Hematopoietic multipotent progenitor cell (in vitro differentiated cells): ENCODE measurements at places on chromosomes 12 and 14. TPM values are rescaled to one million over a fixed set of nuclear protein-coding genes. Genes with fewer than 3 reads are reported as not detected.

- DNase-seq, result no peak
Measured at GRCh38 chr12:108888031-108888430, 8.1 kb downstream of the DAO start.

GRCh38 chr12:66199831-66200509 lies 11.0 kb downstream of the IRAK3 start:
- no peak for DNase-seq

SSPN gene
- total RNA-seq, result 5.9 TPM

- no peak for DNase-seq
Measured at GRCh38 chr12:109716512-109717389, 3.1 kb downstream of the FAM222A start.

- no peak for DNase-seq
Measured at GRCh38 chr12:110338754-110339153, 57.7 kb downstream of the ATP2A2 start.

GRCh38 chr12:82055391-82055790 lies 296.2 kb upstream of the PPFIA2 start:
- no peak for DNase-seq

ASCL1 gene
- total RNA-seq, result not detected

DNA sequence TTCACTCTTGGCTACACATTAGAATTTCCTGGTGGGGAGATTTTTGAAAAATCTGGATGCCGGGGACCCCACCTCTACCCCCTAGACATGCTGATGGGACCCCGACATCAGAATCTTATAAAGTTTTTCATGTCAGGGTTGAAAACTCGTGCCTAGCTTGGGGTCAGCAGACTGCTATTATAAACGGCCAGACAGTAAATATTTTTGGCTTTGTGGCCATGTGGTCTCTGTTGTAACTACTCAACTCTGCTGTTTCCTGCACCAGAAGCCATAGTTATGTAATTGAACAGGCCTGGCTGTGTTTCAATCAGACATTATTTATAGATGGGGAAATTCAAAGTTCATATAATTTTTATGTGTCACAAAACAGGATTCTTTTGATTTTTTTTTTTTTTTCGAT lies 41.6 kb downstream of the ACACB start:
- no peak for DNase-seq

GRCh38 chr12:77974645-77975044 lies 144.0 kb downstream of the NAV3 start:
- DNase-seq, result no peak

ERP27 gene
- 1.3 TPM for total RNA-seq

DNA sequence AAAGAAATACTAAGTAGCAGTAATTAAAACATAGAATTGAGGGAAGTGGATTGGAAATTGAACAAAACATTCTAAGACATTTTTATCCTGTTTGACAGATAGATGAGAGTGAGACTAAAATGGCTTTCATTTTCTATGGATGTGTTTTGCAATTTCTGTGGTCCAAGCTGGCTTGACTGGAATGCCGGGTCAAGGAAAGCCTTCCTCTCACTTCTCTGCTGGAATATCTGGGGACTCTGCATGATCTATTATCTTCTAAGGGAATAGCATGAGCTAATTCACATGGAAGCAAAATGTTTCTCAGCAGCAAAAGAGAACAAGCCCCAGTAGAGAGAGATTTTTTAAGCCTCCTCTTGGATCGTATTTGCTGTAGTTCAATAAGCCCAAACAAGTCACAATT lies 407.9 kb upstream of the ATXN7L3B start:
- DNase-seq, result no peak

DNA sequence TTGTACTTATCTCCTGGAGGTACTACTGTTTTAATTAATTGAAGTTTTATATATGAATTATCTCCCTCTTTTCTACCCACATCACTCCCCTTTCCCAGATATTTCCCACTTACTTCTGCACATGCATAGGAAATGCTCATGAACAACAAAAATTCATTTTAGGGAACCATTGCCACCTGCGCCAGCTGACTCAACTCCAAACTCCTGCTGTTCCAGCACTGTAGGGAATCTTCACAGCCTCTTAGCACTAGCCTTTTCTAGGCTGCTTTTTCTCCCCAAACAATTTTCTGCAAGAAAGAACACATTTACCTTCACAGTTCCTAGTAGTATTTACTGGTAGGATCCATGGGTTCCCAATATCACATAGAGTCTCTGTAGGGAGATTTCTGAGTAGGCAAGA lies 268.4 kb downstream of the LRFN5 start:
- no peak for DNase-seq

PROX2 gene
- total RNA-seq, result 0.27 TPM

DNA sequence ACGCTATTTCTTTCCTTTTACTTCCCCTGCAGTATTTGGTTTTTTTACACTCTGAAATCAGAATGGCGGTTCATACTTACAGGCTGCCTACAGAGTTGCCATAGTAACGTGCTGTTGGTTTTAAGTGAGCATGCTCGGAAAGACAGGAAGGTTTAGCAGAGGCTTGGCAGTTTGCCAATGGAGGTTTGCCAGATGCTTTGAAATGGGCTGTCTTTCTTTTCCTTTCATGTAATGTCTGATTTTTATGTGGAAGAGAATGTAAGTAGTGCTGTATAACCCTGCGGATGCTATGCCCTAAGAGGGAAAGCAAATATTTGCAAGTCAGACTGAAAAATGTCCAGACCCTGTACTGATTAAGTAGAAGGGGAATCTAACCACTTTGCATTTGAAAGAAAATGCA lies 32.8 kb downstream of the ARID4A start:
- peak; percentile 86 for DNase-seq

- no peak for DNase-seq
Measured at GRCh38 chr12:102956738-102957327, 641 bp upstream of the ASCL1 start.

KLRC3 gene
- total RNA-seq, result not detected

DNA sequence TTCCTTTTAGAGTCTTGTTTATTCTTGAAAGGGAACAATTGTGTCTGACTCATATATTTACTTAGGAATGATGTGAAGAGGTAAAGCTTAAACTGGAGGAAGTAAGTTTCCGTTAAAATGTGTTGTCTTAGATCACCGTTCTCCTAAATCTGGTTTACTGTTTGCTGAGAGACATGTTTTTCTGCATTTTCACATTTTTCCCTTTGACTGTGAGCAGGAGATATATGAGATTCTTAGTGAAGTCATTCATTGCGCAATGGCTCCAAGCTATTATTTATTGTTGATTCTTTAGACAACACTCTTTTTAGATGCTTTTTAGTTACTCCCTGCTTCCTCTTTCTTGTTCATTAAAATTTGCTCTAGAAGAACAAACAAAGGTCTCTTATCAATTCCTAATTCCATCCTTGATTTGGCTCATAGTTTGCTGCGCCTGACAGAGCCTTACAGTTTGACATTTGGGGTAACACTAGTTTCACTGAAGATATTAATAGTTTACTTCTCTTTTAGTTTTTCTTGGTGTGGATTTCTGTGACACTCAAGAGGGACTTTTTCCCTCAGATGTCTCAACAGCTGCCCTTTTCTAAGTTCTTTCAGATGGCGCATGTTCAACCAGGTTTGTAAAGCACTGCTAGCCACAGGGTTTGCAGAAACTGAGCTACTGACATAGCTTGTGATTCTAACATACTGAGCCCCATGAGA lies 11.4 kb downstream of the CLECL1 start:
- peak; percentile 32 for DNase-seq

DNA sequence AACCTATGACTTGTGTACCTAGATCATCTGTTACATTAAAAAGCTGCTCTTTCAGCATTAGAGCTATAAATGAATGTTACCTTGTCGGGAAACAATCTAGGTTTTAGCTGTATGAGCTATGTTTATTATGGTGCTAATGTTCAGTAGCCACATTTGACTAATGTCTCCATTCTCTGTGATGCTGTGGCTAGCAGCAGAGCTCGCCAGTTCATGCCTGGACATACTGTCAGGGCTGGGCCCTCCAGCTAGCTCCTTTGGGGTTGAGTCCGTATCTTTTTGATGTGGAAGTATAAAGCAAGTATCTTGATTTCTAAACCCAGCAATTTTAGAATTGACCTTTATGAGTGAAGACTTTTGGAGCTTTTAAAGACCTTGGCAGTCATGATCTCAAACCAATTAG lies 36.1 kb downstream of the USP44 start:
- DNase-seq, result no peak

DNA sequence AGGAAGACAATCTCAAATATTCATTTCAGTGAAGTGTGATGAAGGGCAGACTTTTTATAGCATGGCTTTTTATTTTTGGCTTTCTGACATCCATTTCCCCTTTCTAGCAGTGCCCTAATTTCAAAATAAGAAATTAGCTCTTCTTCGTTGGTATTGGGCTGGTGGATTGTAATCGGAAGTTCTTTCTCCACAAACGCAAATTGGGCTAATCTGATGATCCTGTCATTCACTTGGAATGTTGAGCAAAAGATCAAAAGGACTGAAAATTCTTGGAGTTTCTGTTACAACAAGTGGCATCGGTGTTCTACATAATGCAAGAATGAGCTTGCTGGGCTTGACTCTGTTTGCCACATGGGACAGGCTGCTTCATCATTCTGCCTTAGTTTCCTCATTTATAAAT lies 1182.8 kb downstream of the FLRT2 start:
- no peak for DNase-seq

GRCh38 chr14:100486025-100486828 lies 101.0 kb downstream of the BEGAIN start:
- DNase-seq, result peak; percentile 76

GRCh38 chr14:23306412-23307145 lies at the start of gene BCL2L2:
TSS of gene BCL2L2 (plus strand) at chr14:23306833. CDS start at chr14:23307768, 935 bp downstream.
- DNase-seq, result no peak

OVCH1 gene
- total RNA-seq, result not detected

GLTP gene
- 19.7 TPM for total RNA-seq

- DNase-seq, result no peak
Measured at GRCh38 chr12:44873898-44874297, 2.2 kb downstream of the NELL2 start.

DNA sequence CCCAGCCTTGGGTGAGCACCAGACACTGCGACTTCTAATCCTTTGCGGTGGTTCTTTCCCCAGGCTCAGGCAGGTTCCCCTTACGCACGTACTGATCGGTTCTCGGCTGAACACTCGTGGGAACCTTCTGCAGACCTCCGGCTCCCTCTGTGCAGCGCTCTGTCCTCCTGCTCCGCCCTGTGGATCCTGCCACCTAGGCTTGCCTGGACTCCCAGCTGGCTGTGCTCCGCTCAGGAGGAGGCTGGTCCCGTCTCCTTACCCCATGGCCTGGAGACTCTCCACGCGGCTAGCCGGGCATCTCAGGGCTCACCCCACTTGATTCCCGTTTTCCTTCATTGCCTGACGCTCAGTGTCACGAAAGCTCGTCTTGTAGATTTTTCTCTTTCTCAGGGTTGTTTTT lies 34.7 kb downstream of the TNFAIP2 start:
- DNase-seq, result no peak

- no peak for DNase-seq
Measured at GRCh38 chr12:85089792-85090191, 53.6 kb downstream of the LRRIQ1 start.

INHBE gene
- total RNA-seq, result not detected

DNA sequence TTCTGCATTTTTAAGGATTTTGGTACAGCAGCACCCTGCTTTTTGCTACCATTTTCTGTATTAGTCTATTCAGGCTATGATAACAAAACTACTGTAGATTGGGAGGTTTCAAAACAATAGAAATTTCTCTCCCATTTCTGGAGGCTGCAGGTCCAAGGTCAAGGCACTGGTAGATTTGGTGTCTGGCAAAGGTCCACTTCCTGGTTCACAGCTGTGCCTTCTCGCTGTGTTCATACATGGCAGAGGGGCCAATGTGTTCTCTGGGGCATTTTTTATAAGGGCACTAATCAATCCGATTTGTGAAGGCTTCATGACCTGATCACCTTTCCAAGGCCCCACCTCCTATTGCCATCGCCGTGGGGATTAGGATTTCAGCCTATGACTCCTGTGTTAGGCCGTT lies 268.1 kb upstream of the RTL1 start:
- DNase-seq, result no peak

- no peak for DNase-seq
Measured at GRCh38 chr14:23086565-23086964, 8.4 kb downstream of the ACIN1 start.

- no peak for DNase-seq
Measured at GRCh38 chr14:50924843-50925242, 19.4 kb downstream of the PYGL start.

IRAK3 gene
- 28.3 TPM for total RNA-seq

GRCh38 chr14:35161231-35161630 lies 38.9 kb downstream of the PRORP start:
- no peak for DNase-seq

- no peak for DNase-seq
Measured at GRCh38 chr12:66920205-66920604, 241.3 kb upstream of the GRIP1 start.

DNA sequence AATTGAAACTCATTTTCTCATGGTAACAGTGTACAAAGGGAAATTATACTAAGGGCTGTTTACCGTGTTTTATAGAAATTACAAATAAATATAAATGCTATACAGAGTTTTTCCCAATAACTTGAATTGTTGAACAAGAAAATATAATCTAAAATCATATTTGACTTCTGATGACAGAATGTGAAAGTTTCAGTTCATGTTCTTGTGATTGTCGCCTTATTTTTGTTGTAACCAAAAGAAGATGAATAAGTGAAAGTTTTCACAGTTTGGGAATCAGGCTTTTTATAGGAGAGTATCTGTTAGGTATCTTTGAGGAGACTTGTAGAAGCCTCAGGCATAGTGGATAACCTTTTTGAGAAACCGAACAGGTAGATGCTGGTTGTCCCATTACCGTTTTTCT lies 28.1 kb downstream of the ANO6 start:
- DNase-seq, result no peak

DNA sequence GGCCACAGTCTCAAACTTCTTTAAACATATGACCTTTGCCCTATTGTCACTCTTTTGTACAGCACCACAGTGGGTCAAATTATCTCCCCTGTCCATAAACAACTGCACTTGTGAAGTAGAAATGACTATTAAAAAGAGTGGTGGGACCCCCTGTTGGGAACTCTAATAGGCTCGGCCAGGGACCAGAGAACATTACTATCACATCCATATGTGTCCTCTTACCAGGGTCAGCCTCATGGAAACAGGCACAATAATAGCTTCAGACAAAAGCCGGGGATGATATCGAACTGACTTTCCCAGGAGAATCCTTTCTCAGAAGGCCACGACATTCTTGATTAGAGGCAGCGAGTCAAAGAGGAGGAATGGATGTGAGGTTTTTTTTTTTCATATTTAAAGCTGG lies 96.6 kb downstream of the NKX2-1 start:
- DNase-seq, result no peak

- DNase-seq, result no peak
Measured at GRCh38 chr12:88579601-88580050, 645 bp downstream of the KITLG start.

DHRS2 gene
- under 0.01 TPM for total RNA-seq

DNA sequence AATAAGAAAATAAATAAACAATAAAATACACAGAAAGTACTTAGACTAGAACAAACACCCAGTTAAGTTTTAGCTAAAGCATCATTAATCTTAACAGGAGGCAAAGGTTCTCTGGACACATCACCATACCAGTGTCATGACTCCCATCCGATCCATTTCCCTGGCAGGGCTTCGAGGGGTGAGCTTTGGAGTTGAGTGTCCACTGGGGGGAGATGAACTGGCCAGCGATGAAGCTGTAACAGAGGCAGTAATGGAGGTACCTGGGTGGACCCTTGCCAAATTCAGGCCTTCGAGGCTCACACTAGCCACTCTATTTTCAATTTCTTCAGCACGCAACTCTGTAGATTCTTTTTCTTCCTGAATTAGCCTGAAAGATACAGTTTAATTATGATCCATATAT lies 269.5 kb downstream of the ACSS3 start:
- no peak for DNase-seq
